ENCODE measurements at places on chromosomes 6 and 20.

- no peak for DNase-seq
Measured at GRCh38 chr6:45667300-45667699, 289.6 kb upstream of the SUPT3H start.

DNA sequence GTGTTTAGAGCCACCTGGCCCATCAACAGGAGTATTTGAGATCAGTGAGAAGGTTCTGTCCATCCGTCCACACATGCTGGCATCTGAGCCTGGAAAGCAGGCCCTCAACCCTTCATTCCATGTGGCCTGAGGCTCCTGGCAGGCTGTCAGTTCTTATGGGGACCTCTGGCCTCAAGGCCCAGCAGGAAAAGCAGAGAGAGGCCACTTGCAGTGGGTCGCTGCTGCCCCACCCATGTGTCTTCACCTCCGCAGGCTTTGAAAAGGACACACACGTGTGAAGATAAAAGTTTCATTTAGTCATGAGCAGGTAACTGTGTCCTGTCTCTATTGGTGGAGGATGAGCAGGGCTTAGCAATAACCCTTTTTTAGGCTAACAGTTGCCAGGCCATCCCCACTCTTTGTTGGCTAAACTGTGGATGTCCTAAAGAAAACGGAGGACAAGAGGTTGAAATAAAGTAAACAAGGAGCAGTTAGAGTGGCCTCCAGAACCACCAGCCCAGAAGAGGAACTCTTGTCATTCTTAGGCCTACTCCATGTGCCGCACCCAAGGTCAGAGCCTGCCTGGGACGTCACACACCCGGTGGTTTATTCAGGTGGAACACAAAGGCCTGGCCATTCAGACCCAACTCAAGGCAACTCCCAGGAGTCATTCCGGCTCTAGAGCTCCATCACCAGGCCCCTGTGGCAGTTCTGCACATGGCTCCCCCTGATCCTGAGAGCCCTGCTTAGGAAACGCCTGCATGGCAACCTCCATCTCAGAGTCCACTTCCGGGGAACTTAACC, 143.4 kb upstream of the CST7 start:
- no peak for DNase-seq

GRCh38 chr6:95578106-95578410, 723 bp downstream of the MANEA start:
- DNase-seq, result no peak

GRCh38 chr6:48183811-48184605, 73.0 kb upstream of the PTCHD4 start:
- DNase-seq, result no peak

GRCh38 chr20:62666736-62667529, 24.6 kb downstream of the SLCO4A1 start:
- DNase-seq, result no peak

DNA sequence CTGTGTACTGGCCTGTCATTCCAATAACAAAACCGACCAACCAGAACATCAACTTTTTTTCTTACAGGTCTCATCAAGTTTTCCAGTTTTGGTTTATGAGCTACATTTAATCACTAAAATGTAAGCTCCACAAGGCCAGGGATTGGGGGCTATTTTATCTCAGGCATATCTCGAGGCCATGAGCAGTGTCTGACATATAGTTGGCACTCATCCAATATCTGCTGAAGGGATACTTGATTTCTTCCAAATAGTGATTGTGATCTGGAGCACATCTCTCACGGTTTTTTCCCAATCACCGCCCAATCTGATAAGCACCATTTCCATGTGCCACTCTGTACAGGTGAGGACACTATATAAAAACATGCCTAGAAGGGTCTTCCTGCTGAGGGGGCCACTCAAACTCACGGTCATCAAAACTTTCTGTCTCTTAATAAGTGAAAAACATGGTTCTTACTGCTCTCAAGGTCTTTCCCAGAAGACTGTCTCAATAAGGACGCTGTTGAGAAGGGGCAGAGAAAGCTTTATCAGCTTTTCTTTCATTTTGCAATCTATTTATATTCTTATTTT, 65.5 kb downstream of the MAN1A1 start:
- no peak for DNase-seq

DNA sequence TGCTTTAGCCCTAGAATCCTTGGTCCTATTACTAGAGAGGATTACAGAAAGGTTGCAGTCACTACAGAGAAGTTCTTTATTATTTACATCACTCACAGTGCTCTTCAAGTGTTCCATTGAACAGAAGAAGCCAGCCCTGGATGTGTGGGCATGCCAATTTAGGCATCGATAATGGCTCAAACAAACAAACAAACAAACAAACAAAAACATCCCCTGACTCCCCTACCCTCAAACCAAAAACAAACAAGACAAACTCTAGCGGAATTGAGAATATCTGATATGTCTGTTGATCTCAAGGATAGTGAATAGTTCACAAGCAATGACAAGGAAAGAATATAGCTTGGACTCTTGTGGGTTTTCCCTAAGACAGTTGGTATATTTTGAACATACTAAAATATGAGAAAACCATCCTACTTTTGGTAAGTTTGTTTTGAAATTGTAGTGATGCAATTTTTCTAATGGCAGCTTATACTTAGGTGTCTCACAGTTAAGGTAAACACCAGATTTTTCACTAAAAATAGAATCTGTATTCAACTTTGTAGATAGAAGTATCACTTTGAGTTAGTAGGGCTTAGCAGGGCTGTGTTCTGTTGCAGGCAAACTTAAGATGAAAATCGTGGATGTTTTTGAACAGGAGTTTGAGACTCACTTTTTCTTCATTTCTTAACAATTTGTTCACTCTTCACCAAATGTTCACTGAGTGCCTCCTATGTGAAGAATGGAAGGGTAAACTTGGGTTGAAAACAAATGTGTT, 92.8 kb upstream of the FAM184A start:
- DNase-seq, result no peak

DNA sequence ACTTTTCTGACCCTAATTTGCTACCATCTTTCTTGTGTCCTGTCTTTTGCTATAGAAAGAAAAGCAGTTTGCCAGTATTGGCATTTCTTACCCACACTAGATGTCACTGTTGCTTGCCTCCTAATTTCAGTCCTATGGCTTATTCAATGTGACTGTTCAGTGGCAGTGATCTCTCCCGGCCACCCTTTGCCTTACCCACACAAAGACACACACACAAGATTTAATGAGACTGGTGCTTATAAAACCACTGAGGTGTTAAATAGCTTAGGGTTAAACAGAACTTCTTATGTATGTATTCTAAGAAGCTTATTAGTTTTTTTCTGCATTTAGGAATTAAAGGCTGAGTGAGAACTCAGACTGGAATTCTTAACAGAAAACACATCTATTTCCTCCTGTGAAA, 233.6 kb upstream of the ASCC3 start:
- DNase-seq, result no peak

DNA sequence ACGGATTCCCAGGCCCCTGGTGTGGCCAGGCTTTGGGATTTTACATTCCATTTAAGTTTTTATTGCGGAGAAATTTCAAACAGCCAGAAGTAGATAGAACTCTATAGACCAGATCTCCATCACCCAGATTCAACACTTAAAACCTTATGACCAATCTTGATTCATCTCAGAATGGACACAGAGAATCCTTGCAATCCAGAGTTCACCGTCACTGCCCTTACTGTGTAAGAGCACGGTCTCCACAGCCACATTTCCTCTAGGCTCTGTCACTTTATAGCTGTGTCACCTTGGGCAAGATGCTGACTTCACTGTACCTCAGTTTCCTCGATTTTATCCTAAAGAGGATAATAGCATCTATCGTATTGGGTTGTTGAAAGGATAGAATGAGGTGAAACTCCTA, 979 bp downstream of the ZNF133 start:
- DNase-seq, result no peak

DNA sequence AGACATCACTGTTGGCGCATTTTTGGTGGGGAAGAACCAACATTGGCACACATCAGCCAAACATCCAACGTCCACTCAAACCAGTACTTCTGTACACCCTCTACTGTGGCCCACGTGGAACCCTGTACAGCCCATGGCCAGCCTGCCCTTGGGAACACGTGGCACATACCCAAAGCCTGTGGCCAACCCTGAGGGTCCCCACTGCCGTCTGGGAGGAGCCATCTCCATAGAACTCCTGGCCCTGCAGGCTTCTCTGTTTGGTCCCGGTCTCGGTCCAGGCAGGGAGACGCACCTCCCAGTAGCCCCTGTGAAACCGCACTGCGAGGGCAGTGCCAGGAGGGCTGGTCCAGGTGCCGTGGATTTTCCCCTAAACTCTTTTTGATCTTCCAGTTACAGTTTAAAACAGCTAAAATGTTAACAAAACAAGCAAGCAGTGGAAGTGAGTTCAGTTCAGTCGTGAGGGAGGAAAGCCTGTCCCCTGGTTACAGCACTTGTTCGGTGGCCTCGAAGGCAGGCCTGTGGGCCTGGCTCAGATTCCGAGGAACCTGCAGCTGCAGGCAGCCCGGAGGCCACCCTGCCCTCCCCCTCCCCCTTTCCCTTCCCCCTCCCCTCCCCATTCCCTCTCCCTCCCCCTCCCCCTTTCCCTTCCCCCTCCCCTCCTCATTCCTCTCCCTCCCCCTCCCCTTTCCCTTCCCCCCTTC, 233.7 kb downstream of the DLL1 start:
- DNase-seq, result no peak

DNA sequence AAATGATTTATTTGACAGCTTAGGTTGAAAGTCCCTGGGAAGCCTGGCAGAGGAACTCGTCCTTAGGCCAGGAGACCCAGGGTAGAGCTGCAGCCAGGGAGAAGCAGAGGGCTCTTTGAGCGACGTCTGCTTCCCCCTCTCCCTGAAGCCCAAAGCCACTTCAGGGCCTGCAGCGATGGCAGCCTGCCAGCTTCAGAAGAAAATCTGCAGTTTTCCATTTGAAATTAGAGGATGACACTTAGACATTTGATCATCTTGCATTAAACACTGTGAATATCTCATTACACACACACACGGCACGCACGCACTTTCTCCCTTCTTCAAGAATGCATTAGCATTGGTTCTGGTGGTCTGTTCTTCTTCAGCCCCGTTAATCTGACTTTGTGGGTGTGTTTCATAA, 96.5 kb downstream of the PLEKHG1 start:
- DNase-seq, result no peak

- no peak for DNase-seq
Measured at GRCh38 chr20:35398660-35399144, 13.1 kb downstream of the UQCC1 start.

- no peak for DNase-seq
Measured at GRCh38 chr6:40312213-40313015, 274.8 kb downstream of the LRFN2 start.

GRCh38 chr6:11770546-11771466, 7.8 kb downstream of the ADTRP start:
- no peak for DNase-seq

DNA sequence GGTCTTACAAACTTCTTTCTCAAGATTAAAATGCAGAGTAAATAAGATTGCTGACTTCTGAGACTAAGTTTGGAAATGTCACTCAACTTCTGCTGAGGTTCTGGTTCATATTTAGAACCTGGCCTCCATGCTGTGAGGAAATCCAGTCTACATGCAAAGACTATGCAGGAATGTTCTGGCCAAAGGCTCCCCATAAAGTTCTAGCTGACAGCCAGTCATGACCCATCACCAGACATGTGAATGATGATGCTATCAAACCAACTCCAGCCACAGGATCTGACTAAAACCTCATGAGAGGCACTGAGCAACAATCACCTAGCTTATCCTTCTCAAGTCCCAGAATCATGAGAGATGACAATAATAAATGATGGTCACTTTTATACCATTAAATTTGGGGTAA, 935.1 kb upstream of the MAP3K7 start:
- DNase-seq, result no peak

DNA sequence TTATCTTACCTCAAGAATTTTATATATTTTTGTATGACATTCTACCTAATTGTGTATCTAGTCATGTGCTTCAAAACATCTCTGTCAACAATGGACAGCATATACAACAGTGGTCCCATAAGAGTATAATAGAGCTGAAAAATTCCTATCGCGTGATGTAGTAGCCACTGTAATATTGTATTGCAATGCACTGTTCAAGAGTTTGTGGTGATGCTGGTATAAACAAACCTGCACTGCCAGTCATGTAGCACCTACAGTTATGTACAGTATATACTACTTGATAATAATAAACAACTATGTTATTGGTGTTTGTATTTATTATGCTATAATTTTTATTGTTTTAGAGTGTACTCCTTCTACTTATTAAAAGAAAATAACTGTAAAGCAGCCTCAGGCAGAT, 672.7 kb downstream of the CD109 start:
- no peak for DNase-seq

Data from stimulated activated CD4-positive, alpha-beta T cell treated with anti-CD3 and anti-CD28 coated beads, Interleukin-1b, Interleukin-23, amount 100 ng/mL, for 1 hour (primary cell).